ENCODE measurements at places on chromosomes 16 and 17. TPM values are rescaled to one million over a fixed set of nuclear protein-coding genes. Genes with fewer than 3 reads are reported as not detected.

GRCh38 chr16:48501516-48502377 is 108.2 kb downstream of the N4BP1 start:
- no peak for DNase-seq

DNA sequence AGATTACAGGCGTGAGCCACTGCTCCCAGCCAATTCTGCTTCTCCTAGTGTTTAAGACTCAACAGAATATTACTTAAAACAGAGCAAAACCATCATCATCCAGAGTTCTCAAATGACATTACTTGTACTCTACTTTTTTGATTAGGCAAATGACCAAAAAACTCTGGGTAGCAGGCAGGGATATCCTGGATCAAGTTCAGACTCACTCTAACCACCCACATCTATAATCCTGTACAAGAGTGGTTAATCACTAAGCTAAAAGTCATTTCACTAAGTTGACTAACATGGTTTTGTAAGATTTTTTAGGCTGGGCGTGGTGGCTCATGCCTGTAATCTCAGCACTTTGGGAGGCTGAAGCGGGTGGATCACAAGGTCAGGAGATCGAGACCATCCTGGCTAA is 6.8 kb downstream of the NAE1 start:
- DNase-seq = peak; percentile 16

DNA sequence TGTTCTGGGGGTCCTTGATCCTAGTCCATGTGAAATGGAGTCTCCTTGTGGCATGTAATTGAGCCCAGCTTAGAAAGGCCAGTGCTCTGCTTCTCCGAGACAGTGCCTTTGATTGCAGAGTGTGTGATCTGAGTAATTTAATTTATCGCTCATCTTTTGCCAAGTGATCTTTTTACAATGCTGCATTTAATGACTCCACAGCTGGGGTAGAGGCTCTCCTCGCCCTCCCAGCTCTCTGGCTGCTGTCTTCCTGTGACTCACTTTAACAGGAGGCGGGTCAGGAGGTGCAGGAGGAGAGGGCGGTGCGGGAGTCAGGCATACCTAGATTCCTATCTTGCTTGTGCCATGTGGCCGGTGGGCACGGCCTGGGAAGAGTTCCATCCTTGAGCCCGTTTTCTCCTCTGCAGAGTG is 113.4 kb upstream of the FOXF1 start:
- DNase-seq = peak; percentile 95

Gene TBC1D3E
- not detected for polyA plus RNA-seq

Gene ZSCAN10
- polyA plus RNA-seq = not detected

Gene SLFN11
- polyA plus RNA-seq = 29.9 TPM
